ENCODE measurements at places on chromosomes 2 and 18. TPM values are rescaled to one million over a fixed set of nuclear protein-coding genes. Genes with fewer than 3 reads are reported as not detected.
A peak's percentile ranks its signal among the peaks of the same experiment; 100 is the strongest.

ABCG5 gene
- not detected for total RNA-seq

ADD2 gene
- total RNA-seq: 15.6 TPM

ANKRD30B gene
- not detected for total RNA-seq

PLCL1 gene
- total RNA-seq: 0.11 TPM

SALL3 gene
- 4.1 TPM for total RNA-seq

GALNT13 gene
- not detected for total RNA-seq

SPATA3 gene
- total RNA-seq: not detected

DNA sequence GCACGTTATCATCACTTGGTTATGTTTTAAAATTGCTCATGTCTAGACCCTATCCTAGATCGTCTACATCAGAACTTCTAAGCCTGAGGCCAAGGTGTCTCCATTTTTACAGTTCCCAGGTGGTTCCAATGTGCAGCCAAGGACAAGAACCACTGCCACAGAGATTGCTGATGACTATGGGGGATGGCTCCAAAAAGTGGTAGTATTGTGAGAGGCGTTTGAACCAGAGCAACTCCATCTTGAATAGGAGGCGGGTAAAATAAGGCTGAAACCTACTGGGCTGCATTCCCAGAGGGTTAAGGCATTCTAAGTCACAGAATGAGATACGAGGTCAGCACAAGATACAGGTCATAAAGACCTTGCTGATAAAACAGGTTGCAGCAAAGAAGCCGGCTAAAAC is 212.6 kb upstream of the FBXO11 start:
- DNase-seq: no peak

GRCh38 chr2:62196278-62196901 is 475 bp downstream of the B3GNT2 start:
- no peak for DNase-seq

- DNase-seq: peak; percentile 32
These were observed 363.0 kb downstream of the SS18 start for GRCh38 chr18:25727281-25727985.

GRCh38 chr2:191690327-191690726 is 12.4 kb downstream of the NABP1 start:
- no peak for DNase-seq

DNA sequence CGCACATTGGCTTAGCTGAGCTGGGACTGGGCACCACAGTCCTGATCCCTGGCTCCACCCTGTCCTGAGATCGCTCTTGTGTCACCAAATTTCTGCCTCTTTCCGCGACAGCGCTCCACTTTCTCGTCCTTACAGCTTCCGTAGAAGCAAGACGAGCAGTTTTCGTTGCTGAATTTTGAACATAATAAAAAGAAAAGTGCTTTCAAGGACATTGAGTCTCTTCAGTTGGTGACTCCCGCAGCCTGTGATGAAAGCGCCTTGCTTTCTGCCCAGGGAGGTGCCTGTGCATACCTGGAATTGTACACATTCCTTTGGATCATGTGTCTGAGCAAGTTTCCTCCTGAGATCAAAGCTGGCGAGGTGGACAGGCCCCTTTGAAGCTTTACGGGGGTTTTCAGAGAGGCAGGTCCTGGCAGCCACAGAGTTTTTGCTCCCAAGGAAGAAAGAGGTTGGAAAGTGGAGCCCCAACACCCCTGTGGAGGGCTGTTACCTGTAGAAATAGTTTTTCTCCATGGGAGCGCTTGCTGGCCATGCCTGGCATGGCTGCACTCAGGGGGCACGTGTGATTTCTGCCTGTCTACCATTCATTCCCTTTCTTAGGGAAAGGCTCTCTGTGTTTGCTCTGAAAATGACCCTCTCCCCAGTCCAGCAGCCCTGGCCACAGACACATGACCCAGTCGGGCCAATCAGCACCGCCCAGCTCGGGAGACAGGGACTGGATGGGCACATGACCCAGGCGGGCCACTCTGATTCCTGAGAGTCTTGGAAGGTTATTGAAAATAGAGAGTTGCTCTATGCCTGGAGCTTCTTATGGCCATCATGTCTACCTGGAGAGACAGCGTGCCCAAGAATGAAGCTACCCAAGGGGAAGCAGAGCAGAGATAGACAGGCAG is 115.6 kb upstream of the OTOS start:
- DNase-seq: no peak

DNA sequence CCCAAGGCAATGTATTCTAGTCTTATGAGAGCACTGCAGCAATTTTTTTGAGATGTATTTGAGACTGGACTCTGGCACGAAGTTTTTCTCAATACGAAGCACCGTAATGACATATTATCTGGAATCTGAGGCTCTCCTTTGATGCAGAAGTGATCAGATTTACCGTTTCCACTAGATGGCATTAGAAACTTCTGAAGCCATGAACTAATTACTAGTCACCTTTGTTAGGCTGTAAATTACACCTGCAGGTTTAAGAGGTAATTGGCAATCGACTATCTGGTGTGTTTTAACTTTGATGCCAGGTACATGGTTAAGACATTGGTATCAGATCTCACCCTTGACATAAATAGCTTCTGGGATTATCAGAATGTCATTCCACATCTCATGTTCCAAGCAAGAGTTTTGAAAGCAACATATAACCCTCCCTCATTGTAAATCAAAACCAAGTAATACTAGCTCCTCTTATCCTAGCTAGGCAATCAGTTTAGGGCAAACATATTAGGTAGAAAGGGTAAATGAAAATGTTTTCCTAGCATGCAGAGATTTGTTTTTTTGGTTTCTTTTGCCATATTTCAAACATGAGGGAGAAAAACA is 254.6 kb upstream of the SPRED2 start:
- DNase-seq: no peak

- DNase-seq: no peak
These were observed 11.6 kb upstream of the PTPN4 start for GRCh38 chr2:119748135-119748534.

DNA sequence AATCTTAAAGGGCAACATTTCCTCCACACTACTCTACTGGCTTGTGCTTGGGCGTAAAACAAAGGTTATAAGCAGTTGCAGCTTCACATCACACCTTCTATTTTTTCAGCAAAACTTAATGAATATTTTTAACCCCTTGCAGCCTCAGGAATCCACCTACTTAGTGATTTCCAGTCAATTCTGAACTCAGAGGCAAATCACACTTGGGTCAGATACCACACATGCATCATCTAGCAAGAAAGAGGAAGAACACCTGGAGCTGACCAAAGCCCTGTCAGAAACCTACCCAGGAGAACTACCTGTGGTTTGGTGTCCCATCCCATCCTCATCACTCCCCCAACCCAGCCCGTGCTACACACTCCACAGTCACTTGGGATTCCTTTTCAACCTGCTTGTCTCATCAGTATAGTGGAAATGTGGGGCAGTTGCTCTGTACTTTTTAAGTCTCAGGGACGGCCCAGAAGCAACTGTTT is 25.5 kb downstream of the PIAS2 start:
- no peak for DNase-seq

GRCh38 chr2:119475225-119475856 is 43.7 kb downstream of the TMEM37 start:
- DNase-seq: no peak

DNA sequence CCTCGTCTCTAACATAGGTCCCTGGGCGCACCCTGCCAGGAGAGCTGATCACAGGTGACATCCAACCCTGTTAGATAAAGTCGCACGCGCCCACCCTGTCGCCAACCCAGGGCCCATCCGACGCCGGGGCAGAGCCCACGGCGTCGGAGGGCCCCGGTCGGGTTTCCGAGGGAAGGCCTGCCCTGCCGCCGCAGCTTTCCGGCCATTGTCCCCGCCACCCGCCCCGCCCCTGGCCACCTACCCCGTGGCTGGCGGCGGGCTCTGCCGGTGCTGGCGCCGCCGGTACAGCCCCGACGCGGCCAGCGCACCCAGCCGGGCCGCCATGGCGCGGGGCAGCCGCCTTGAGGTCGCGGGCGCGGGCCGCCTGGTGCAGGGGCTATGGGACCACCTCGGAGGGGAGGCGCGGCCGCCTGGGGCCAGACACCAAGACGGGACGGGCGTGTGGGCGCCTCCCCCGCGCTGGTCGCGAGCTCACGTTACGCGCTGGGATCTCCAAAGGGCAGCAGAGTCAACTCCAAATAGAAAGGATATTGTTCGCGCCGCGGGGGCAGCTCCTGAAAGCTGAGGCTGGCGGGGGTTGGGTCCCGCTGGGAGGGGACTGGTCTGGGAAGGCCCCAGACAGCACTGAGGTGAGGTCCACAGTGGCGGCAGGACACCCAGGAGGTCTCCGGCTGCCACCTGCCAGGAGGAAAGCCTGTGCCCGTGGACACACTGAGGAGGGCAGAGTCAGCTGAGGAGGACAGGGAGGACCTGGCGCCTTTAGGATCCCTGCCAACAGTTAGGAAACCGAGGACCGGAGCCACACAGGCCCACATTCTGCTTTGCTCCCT is 11.1 kb downstream of the LIMS2 start:
- no peak for DNase-seq

DNA sequence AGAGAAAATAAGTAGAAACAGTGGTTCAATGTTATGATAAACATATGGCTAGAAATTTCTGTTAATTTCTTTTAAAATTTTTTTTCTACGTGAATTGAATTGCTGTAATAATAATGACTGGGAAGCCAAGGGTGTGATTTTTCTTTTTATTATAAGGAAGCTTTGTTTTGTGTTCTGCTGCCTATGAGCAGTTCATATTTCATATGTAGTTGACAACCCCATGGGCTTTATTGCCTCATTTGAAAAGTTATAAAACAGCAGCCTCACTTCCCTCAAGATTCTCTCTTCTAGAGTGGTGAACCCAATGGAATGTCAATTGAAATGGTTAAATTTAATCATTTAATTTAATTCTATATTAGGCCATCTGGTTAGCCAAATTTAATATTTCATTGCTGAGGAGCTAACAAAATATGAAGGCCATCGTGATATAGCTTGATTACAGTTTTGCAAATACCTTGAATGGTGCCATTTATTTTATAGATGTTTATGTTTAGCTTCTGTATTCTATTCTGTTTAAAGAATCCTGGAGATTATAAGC is 72.6 kb upstream of the DOCK10 start:
- DNase-seq: no peak

DNA sequence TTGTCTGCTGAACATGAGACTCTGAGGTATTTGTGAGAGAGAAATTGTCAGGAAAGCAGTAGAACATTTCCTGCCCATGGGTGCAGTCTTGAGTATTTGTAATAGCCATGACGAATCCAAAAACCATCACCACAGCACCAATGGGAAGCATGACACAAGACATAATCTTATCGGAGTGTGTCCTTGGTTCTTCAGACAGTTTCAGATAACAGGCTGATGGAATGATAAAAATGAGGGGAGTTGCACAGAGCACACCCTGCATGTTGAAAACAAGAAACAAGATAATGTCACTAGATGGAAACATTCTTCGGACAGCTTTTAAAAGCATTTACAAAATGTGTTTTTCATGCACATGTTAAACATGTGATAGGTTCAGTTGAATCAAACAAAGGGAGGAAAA is 56.9 kb downstream of the SLC38A11 start:
- peak; percentile 78 for DNase-seq

DNA sequence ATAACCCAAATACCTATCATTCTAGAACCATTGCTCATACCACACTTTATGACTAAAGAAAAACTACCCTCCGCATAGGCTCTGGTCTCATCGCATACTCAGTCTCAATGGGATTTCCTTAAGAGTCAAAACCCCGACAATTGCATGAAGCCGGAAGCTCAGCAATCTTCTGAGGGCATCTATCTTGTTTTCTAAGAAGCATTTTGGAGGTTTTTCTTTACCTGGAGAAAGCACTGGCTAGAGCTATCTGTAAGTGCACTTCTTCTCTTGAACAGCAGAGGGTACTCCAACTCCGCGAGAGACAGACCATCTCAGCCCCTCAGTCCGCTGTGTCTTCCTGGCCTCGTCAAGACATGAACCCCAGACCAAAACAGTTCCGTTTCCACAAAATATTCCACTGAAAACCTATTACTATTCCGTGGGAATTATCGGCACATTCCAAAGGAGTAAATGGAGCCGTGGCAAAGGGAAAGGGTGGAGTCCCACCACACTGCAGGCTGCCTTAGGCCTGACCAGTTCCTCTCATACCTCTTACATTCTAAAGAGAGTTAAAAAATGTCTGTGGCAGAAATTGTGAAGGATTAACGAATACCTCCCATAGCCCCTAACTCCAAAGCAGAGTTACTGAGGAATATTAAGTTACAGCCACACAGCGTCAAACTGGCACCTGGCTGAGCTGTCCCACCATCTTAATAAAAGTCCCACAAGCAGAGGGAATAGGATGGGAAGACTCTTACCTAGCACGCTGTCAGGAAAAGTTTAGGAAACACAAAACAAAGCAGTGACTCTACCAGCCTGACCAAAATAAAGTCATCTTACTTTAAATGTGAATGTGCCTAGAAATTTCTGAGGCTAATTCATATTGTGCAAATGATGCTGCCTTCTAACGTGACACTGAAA is 325.6 kb upstream of the VRK2 start:
- DNase-seq: peak; percentile 67

DNA sequence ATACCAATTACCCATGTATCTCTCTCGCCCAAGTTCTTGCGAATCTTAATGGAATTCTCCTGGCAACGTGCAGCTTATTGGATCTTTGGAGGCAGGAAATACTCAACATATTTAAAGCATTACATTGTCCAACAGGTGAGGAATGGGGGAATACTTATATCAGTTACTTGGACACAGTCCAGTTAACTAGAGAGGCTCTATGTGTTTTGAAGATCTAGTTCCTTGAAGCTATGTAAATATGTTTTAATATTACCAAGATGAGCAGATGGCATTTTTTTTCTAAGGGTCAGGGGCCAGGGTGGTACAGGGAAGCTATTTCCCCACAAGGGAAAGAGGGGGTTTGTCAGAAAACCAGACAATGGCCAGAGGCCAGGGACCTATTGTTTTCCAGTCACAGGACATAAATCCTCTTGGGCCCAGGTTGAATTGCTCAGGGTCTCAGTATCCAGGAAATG is 26.8 kb upstream of the MC5R start:
- peak; percentile 33 for DNase-seq

- DNase-seq: no peak
These were observed 215.7 kb upstream of the HNMT start for GRCh38 chr2:137748533-137748932.

DNA sequence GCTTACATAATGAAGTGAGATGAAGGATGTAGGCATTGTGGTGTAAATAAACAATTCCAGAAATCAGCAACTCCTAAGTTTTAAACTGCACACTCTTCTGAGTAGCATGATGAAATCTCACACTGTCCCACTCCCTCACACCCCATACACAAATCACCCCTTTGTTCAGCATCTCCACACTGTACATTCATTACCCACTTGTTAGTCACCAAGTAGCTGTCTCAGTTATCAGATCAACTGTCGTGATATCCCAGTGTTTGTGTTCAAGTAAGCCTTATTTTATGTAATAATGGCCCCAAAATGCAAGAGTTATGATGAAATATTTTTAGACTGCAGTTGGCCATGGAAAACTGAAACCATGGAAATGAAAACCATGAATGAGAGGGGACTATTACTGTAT is 135.7 kb downstream of the GRB14 start:
- no peak for DNase-seq

GRCh38 chr2:189444322-189444721 is 3.0 kb downstream of the WDR75 start:
- DNase-seq: peak; percentile 29

GRCh38 chr2:218852911-218853667 is 6.5 kb upstream of the WNT6 start:
- peak; percentile 73 for DNase-seq

All from Daoy (cell line).